Renal cortical epithelial cell (primary cell): ENCODE measurements at places on chromosomes 13 and 19. TPM values are rescaled to one million over a fixed set of nuclear protein-coding genes. Genes with fewer than 3 reads are reported as not detected.

Gene GJB6
- not detected in 2 replicates for total RNA-seq

Gene JSRP1
- 3.3 TPM in 1 of 2 replicates, not detected in the other for total RNA-seq

Gene OR7C1
- not detected in 2 replicates for total RNA-seq

GRCh38 chr13:30108913-30109237, 198.5 kb downstream of the KATNAL1 start:
- peak; percentile 79 for DNase-seq

GRCh38 chr19:5074830-5075394, 106.0 kb downstream of the KDM4B start:
- no peak for DNase-seq

DNA sequence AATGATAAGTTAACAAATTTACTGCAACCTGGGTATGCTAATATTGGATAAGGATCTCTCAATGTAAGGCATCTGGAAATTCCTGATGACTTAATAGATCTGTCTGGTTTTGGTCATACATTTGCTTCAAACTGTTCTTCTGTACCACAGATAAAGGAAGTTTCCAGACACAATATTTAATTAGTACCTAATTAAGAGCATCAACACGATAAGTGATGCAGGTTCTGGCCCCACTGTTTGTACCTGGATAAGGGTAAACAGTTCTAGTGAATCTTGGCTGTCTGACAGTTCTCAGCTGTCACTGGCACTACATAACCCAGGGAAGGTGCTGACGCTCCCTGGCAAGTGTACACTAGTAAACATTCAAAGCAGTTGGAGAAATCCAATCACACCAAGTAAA, 165.6 kb downstream of the MZT1 start:
- DNase-seq, result no peak

GRCh38 chr13:113495494-113496210, 5.1 kb upstream of the DCUN1D2 start:
- DNase-seq, result no peak
